ENCODE measurements at places on chromosomes 7 and 10.

GRCh38 chr7:76238326-76238725 is 36.6 kb downstream of the SRRM3 start:
- no peak for DNase-seq

DNA sequence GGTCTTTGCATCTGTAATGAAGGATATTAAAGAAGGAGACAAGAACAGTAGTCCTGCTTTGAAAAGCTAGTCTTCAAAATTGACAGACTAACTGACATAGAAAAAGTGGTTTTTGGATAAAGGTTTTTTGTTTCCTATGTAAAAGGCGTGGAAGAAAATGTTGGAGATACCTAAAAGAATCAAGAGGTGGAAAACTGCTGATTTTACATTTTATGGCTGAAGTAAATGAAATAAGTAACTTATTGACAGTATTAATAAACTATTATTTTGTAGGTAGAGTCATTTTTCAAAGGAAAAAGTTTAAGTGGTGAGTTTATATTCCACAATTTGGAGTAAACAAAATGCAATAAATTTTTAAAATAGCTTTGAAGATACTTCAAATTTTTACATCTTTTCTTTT is 12.6 kb upstream of the HELLS start:
- DNase-seq = no peak

DNA sequence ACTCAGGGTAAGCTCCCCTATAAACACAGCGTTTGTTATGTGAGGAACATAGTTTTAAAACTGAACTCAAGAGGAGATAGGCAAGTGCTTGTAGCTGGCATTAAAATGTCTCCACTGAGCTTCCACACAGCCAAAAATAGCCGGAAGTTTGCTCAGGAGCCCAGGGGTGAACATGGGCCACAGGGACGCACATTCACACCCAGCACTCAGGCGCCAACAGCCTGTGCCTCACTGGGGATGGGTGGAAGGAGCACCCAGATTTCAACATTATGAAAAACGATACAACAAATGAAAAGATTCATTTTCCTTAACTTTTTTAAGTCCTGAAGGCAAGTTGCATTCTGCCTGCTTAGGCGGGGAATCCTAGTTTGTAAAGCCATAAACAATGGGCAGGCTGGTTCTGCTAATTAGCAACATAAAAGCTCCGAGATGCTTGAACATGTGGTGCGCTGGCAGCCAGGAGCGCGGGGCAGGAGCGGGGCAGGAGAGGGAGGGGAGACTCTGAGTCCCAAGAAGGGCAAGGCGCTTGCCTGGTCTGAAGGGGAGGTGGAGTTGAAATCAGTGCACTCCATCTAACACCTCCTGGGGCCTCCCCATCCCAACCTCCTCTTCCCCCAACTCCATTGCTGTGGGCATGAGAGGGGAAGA is 235.9 kb downstream of the COBL start:
- DNase-seq = no peak

- DNase-seq = no peak
Observed at GRCh38 chr10:122560279-122560804, at the start of gene DMBT1. Gene DMBT1, plus strand, starts transcription at chr10:122560754. Its CDS starts 17 bp downstream, at chr10:122560771.

GRCh38 chr10:69668721-69669120 is 38.7 kb downstream of the FAM241B start:
- DNase-seq = no peak

- no peak for DNase-seq
Observed at GRCh38 chr7:41007811-41008210, 695.1 kb downstream of the INHBA start.

DNA sequence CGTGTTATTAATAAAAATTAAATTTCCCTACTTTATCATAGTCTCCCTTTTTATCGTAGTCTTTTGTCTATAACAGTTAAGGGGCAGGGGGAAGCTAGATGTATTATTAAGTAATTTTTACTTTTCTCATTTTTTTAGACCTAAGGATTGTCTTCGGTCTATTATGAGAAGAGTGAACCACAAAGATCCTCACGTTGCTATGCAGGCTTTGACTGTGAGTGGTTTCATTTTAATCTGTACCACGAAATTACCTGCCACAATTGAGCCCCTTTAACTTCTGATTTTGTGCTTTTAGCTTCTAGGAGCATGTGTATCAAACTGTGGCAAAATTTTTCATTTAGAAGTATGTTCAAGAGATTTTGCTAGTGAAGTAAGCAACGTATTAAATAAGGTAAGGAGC is 40.6 kb downstream of the STAM start:
- no peak for DNase-seq

- no peak for DNase-seq
Observed at GRCh38 chr10:24848195-24848594, 104.2 kb downstream of the PRTFDC1 start.

GRCh38 chr7:113282875-113283274 is 164.5 kb upstream of the SMIM30 start:
- DNase-seq = no peak

GRCh38 chr10:102225646-102226541 is at the start of gene ELOVL3:
Gene ELOVL3, plus strand, starts transcription at chr10:102226299. Its CDS starts 250 bp downstream, at chr10:102226549.
- DNase-seq = peak; percentile 25

GRCh38 chr10:21084700-21085099 is 187.6 kb upstream of the NEBL start:
- no peak for DNase-seq

DNA sequence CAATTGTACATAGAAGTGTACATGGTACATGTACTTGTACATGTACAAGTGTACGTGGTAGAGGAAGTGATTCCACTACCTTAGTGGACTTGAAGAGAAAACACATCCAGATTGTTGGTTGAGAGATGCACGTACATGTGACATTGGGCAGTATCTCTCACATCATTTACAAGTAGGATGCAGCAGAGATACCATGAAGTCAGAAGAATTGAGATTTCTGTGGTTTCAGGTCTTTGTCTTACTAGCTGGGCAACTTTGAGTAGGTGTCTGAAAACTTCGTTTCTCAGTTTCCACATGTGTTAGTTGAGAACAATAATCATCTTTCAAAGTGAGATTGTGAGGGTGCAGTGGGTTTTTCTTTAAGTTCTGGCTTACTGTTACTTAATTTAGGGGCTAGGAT is 21.5 kb downstream of the CLDN12 start:
- no peak for DNase-seq

GRCh38 chr7:103445228-103446048 is 569 bp downstream of the SLC26A5 start:
- peak; percentile 47 for DNase-seq

DNA sequence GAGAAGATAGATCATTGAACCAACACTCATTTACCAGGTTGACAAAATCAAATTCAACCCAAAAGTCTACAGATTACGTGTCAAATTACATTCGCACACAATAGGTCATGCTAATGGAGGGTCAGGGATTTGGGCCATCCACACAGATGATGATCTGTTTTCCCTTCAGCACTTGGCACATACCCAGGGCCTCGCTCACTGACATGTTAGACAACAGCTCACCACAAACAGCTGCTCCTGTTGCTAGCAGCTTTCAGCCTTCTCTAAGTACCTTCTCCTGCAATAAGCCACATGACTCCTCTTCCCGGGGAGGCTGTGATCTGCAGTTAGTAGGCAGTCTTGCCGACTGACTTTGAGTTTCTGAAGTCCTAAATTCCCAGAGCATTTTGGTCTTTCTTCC is 18.4 kb downstream of the NKX2-3 start:
- DNase-seq = peak; percentile 53

DNA sequence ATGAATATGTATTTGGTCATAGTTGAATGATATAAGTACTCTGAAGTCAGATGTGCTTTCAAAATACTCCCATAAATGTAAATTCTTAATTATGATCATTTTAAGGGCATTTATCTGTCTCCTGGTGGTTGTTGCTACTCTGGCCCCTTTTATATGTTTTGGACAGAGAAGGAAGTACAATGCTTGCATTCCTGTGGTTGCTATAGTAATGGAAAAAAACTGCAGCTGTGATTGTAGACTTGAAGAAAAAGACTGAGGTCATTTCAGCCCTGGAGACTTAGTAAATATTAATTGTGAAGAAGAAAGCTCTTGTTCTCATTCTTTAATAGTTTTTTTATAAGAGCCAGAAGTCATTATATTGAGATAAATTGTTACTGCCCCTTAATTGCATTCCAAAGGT is 70.2 kb upstream of the FERD3L start:
- DNase-seq = no peak

GRCh38 chr10:23037561-23037960 is 57.8 kb upstream of the MSRB2 start:
- no peak for DNase-seq

- no peak for DNase-seq
Observed at GRCh38 chr7:150823484-150824126, 23.0 kb downstream of the TMEM176A start.

- no peak for DNase-seq
Observed at GRCh38 chr10:15627617-15628196, 92.0 kb downstream of the ITGA8 start.

DNA sequence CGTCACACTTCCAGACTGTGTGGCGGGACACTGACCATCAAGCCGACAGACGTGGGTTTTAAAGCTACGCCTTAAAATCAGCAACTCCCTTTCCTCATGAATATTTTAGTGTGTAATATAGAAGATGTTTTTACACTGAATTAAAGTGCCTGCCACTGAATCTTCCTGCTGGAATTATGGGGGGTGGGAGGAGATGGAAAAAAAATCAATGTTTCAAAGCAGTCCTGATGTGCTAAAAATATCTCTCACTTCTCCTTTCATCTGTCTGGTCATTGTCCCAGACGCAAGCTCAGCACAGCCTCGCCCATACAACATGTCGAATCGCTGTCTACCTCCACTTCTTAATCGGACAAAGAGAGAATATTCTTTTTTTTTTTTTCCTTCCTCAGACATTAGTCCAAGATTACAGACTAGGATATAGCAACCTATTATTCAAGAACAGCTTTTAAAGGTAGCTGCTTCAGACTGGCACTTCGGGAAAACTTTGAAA is 165.1 kb upstream of the KLF14 start:
- no peak for DNase-seq

DNA sequence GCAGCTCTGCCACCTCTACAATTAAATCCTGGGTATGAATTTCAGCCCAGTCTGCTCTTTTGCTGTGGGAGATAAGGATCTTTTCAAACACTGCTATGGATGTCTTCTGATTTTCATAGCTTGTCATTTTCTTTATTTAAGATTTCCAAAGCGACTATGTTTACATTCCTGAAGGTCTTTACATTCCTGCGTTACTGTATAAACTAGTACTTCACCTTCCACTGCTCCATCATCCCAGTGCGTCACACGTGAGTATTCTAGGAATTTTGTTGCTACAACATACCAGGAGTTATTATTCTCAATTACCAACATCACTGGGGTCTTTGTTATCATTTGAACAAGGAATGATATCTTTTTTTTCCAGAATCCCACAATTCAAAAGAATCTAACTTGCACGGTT is 944.7 kb downstream of the SORCS3 start:
- no peak for DNase-seq

DNA sequence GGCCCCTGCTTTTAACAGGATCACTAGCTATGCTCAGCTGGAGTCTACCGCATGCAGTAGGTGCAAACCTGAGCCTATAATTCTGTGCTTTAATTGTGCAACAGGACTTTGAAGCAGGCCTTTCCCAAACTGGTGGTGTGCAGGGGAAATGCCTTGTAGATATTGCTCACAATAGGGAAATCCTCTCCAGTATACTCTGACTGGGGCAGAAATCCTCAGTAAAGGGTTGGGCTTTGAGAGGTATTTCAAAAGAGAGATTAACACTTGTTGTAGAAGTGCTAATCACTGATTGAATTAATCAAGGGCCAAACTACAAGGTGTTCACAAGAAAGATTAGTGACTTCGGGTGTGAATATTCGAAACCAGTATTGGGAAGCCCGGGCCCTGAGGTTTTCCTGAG is 58.5 kb upstream of the EXOC6 start:
- DNase-seq = no peak

GRCh38 chr7:52009181-52009580 is 692.6 kb upstream of the COBL start:
- no peak for DNase-seq

DNA sequence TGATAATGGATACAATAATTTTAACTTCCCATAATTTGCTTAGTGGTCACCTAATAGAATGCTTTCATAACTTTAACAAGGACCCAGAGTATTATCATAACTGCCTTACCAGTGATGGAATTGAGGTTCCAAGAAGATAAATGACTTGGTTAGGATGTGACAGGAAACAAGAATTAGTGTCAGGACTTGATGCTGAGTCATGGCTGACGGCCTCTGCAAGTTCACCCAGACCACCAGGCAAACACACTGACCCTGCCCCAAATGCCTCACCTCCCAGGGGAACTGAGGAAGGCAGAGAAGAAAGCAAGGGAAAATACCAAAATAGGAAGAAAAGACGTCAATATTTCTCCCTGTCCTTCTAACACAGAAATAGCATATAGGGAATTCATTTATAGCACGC is 636.3 kb downstream of the PARD3 start:
- no peak for DNase-seq

DNA sequence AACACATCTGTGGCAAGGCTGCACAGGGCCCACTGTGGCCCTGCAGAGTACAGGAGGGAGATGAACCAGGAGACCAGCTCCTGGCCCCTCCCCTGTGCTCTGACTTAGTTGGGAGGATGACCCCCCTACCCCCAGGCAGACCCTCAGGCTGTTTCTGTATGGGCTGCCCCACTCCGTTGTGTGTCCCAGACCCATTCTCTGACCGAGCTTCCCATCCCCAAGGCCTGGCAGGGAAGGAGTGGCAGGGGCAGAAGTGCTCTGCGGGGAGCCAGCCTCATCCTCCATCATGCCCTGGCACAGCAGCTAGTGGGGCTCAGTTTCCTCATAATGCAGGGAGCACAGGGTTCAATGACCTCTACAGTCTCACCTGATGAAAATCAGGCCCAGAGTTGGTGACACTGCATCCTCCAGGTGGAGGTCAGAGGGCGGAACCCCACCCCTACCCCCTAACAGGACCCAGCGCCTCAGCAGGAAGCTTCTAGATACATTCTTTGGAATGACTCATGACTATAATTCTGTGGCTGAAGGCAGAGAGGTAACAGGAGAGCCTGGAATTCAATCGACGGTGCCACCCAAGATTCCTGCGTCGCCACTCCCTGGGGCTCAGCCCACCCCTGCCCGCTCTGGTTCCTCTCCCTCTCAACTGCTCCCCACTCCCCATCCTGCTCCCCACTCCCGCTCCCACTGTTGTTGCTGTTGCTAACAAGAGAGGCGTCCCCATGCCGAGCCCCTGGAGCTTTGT is 18.2 kb downstream of the PODXL start:
- DNase-seq = no peak

- peak; percentile 43 for DNase-seq
Observed at GRCh38 chr10:84818961-84819360, 490.6 kb downstream of the CCSER2 start.

Data from NCI-H187 (cell line).